ENCODE measurements at places on chromosomes 2 and 18.

GRCh38 chr2:124327303-124327702, 302.2 kb downstream of the CNTNAP5 start:
- DNase-seq, result no peak

DNA sequence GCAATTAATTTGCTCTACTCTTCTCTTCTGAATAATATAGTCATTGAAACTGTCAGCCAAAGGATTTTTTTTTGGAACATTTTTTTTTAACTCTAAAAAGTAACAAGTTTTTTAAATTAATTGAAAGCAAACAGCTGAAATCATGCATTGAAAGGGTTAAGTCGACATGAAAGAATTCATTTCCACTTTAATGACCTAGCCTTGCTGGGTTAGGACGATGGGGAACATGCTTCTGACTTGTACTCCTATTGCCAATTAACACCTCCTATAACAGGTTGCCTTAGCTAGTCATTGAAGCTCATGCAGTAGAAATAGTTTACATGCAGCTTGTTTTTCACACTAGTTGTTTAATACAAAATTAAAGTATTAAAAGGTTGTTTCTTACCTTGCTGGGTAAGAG, 47.8 kb downstream of the PSMD14 start:
- DNase-seq, result no peak

DNA sequence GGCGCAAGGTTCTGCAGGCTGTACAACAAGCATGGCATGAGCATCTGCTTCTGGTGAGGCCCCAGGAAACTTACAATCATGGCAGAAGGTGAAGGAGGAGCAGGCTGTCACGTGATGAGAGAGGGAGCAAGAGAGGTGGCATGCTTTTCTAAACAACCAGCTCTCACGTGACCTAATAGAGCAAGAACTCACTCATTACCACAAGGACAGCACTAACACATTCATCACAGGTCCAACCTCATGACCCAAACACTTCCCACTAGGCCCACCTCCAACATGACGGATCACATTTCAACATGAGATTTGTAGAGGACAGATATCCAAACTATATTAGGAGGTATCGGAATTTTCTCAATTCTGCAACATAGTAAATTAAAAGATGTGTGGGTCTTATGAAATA, 108.8 kb upstream of the DLX2 start:
- no peak for DNase-seq

DNA sequence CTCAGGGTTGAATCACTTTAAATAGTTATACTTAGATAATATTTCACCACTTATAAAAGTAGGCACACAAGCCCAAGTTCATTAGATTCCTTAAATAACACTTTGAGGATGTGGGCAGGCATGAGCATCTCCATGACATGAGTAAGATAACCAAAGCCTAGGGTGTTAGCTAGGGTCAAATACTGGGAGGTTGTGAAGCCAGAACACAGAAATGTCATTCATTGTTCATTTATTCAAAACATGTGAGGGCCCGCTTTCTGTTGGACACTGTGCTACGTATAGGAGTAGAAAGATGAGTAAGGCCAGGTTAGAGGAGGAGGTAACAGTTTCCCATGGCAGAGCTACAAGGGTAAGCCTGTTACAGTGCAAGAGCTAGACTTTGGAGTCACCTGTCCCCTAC, 93.5 kb upstream of the NEDD4L start:
- no peak for DNase-seq

- no peak for DNase-seq
Measured at GRCh38 chr18:35573531-35573930, 8.0 kb upstream of the GALNT1 start.

DNA sequence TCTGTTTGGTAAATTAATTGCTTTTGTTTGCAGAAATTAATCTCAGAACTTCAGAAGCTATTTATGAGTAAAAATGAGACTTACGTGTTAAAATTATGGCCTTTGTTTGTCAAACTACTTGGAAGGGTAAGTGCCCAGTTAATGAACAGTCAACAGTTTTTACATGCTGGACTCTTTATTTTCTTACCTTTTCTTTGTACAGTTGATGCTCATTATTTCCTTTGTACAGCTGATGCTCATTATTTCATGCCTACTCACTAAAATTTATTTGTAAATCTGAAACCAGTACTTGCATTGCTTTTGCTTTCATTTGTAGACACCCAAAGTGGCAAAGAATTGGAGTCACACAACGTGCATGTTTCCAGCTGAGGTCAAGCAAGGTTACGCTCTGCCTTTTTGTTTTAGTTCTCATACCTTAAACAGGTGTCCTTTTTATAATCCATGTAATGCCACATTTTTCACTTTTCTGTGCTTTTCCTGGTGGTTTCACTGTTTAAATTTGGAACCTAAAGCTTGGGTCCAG, 13.3 kb downstream of the RIF1 start:
- DNase-seq, result no peak

- DNase-seq, result no peak
Measured at GRCh38 chr2:190996338-190996946, 17.5 kb downstream of the STAT1 start.

DNA sequence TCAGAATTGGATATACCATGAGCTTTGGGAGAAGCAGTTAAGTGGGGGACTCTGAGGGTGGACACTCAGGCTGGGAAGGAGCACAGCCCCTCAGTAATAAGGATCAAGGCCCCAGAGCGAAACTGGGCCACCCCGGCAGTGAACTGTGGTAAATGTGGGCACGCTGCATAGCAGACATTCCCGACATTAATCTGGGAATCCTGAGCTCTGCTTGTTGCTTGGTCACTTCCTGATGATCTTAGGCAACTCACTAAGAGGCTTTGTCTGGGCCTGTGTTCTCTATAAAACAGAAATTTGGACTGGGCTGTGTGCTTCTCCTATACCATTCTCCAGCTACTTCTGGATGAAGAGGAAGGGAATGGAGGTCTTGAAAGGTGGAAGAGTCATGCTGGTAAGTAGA, 4.8 kb downstream of the TGFBRAP1 start:
- DNase-seq, result no peak

DNA sequence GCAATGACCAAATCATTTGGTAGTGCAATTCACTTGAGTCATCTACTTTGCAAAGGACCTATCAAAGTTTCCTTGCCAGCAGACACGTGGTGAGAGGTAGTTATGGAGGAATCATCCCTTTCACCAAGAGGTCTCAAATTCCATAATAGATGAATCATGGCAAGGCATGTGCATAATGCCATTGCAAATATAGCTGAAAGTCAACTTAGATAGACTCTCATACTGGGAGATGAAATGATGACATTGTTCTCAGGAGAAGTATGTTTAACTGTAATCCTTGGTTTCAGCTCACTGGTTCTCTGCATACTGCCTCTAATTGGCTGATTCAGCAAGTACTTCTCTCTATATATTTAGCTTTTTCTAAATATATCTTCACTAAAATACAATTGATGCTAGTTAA, 57.2 kb downstream of the CALCRL start:
- DNase-seq, result no peak

DNA sequence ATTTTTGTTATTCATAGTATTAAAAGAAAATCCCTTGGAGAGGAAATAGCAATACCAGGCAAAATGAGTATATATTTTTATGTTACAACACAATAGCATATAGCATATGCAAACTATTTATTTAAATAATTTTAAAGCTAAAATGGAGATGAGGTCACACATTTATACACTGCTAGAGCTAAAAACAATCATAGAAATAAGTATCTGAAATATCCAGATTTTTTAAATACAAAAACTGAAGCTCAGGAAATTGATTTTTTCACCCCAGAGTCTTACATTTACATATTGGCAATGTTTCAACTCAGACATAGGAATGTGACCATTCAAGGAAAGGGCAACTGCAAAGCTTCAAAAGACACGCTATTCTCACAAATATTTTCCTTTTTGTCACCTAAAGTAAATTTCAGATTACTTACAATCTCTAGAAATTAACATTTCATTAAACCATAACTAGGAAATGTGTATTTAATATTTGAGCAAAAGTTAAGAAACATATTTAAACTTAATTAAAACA, 8.9 kb downstream of the TFPI start:
- DNase-seq, result no peak

DNA sequence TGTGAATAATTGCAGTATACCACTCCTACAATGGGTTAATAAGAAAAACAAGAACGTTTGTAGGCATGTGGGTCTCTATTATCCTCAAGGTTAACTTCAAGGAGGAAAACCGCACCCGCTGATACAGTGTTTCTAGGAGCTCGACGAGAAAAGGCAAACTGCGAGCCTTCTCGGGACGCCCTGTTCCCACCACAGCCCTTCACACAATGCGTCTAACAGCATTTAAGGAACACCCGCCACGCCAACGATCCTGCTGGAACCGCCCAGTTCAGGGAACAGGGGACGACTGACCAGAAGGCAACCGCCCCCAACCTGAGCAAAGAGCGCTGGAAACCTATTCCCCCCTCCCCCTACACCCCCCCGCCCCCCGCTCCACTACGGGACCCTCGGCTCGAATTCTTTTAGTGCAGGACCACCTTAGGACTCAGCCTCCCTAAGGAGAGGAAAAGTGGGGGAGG, 710 bp upstream of the TMSB10 start:
- DNase-seq, result no peak

- no peak for DNase-seq
Measured at GRCh38 chr2:33167622-33168245, 221.0 kb downstream of the LTBP1 start.

DNA sequence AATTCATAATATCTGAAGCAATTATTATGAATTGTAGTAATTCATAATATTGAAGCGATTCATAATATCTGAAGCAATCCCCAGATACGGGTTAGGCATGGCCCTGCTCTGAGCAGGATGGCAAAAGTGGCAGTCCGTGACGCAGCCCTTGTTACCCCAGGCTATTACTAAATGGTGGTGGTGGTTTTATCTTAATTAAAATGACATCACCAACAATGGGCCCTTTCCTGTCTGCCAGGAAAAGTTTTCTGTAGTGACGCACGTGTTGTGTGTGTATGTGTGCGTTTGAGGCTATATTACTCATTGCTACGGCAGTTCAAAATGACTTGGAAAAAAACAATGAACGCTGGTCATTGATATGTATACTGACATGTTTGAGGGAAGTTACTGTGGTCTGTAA, 10.6 kb upstream of the MOCOS start:
- DNase-seq, result no peak

DNA sequence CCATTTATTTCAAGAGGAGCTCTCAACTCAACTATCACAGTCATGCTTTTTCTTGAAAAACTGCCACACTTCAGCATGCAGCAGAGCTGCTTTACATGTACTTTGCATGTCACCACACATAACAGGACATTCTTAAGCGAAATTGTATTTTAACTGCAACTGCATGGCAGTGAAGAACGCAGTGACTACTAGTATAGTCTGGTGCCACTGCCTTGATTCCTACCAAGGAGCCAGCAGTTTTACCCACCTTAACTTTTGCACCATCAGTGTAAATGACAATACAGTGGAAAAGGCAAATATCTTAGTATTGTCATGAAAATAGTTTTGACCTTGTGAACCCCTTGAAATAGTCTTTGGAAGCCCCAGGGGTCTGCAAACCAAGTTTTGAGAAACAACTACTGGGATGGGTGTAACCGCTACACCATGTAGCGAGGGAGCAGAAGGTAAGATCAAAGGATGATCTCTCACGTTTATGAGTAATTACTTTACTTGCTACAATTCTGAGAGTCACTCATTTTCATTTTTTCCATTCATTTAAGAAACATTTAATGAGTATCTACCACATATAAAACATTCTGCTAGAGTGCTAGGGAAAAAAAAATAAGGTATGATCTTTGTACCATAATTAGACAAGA, 32.3 kb upstream of the MPP4 start:
- no peak for DNase-seq

DNA sequence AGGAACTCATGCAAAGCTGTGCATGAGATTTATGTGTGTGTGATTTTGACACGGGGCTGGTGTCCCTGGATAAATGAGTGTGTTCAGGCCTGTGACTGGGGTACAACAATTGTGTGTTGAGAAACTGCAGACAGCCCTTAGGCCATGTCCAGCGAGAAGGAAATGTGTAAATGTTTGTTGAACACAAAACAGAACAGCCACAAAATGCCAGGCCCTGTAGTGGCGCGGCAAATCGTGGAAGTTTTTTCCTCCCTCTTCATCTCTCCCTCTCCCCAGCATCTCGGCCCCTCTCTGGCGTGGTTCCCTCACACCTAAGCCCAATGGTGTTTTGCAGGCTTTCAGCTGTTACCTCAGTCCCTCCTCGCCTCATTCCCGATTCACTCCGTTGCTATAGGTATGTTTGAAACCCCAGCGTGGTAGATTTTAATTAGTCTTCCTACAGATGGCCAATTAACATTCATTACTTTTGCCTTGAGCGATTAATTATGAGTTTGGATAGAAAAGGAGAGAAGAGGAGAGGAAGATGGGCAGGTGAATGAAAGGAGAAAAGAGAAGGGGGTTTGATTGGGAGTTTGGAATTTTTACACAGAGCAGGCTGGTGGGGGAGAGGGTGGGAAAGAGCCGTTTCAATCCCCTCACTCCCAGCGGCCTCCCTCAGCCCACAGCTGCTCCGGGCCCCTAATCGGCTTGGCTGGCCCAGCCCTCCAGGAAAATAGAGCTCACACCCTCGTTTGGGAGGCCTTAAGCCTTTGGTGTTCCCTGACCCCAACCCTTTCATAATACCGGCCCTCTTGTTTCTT, 10.8 kb downstream of the SPR start:
- no peak for DNase-seq

- DNase-seq, result no peak
Measured at GRCh38 chr2:104384961-104385360, 469.0 kb upstream of the POU3F3 start.
